Esophagus mucosa (tissue), 1 donor: ENCODE measurements at places on chromosomes 12 and 14. TPM values are rescaled to one million over a fixed set of nuclear protein-coding genes. Genes with fewer than 3 reads are reported as not detected.

Gene ZNF385A
- total RNA-seq: 52.2 TPM

Gene VRTN
- not detected for total RNA-seq

Gene FOXA1
- total RNA-seq: 14.6 TPM

Gene NOVA1
- 0.72 TPM for total RNA-seq

Gene DEGS2
- total RNA-seq: 51.5 TPM

DNA sequence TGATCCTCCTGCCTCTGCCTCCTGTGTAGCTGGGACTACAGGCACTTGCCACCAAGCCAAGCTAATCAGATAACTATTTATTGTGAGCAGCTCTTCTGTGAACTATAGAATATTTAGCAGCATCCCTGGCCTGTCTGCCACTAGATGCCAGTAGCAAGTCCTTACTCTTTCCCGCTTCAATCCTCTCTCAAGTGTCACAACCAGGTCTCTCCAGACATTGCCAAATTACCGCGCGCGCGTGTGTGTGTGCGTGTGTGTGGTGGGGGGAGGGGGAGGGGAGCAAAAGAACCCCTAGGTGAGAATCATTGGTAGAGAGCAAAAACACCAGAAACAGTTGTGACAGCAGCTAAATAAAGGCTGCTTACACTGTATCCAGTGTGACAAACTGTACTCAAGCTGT is 49.9 kb downstream of the PPP2R5E start:
- ATAC-seq: peak; percentile 53

GRCh38 chr12:122921917-122922316 is 26.0 kb upstream of the VPS37B start:
- no peak for ATAC-seq

DNA sequence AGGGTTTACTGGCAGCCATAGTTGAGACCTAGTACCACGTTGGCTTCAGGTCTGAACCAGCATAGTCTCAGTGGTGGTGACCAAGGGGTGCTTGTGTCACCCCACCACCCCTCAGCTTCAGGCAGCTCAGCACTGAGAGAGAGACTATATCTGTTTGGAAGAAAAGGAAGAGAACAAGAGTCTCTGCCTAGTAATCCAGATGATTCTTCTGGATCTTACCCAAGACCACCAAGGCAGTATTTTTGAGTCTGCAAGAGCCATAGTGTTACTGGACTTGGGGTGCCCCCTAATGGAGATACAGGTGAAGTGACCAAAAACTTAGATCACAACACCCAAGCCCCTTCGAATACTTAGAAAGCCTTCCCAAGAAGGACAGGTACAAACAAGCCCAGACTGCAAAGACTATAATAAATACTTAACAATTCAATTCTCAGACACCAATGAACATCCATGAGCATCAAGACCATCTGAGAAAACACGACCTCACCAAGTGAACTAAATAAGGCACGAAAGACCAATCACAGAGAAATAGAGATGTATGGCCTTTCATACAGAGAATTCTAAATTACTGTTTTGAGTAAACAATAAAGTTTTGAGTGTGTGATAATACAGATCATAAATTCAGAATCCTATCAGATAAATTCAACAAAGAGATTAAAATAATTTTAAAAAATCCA is 107.0 kb downstream of the HELB start:
- ATAC-seq: peak; percentile 18

DNA sequence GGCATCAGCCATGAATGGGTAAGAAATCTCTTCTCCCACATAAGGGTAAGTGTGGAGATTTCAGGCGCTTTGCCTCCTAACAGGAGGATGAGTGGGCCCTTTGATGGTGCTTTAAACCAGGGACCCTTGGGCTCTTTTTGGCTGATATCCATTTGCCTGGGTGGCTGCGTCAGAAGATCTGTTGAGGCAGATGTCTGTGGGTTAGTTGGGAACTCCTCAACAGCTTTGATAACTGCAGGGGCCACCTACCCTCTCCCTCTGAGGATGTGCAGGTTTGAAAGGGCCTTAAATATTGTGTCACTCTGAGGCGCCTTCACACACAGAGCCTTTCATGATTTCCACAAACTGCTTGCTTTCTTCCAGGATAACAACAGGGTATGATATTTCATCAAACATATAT is 210.7 kb downstream of the PPM1H start:
- ATAC-seq: no peak

GRCh38 chr14:76194327-76194726 is 42.6 kb downstream of the GPATCH2L start:
- no peak for ATAC-seq

GRCh38 chr12:59030415-59030814 is 110.1 kb upstream of the LRIG3 start:
- no peak for ATAC-seq

GRCh38 chr12:124188561-124189405 is 106.1 kb upstream of the RFLNA start:
- ATAC-seq: no peak

GRCh38 chr12:86283620-86284019 is 27.4 kb upstream of the MGAT4C start:
- ATAC-seq: no peak

DNA sequence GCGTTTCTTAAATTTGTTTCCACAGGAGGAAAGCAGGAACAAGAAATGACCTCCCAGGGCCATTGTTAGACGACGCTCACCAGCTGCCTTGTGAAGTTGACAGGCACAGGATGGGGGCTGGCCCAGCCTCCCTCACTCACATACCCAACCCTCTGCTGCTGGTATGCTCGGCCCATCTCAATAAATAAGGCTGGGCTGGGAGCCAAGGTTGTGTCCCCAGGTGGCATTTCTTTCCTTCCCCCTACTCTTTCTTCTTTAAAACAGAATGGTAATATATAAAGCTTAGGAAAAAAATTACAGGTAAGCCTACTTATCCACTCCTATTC is 93.0 kb downstream of the ACTN1 start:
- no peak for ATAC-seq

- no peak for ATAC-seq
Measured at GRCh38 chr12:78034025-78034424, 203.3 kb downstream of the NAV3 start.

- peak; percentile 49 for ATAC-seq
Measured at GRCh38 chr12:50934371-50934851, 17.9 kb upstream of the HIGD1C start.
